ENCODE measurements at places on chromosomes 3 and 15. TPM values are rescaled to one million over a fixed set of nuclear protein-coding genes. Genes with fewer than 3 reads are reported as not detected.

ACSBG1 gene
- not detected for total RNA-seq

P2RY1 gene
- 0.02 TPM for total RNA-seq

BFSP2 gene
- not detected for total RNA-seq

ZMAT3 gene
- total RNA-seq, result 4.2 TPM

CHRM5 gene
- total RNA-seq, result not detected

LDHAL6B gene
- total RNA-seq, result not detected

HRH1 gene
- 13.9 TPM for total RNA-seq

SPG21 gene
- 93.2 TPM for total RNA-seq

DNA sequence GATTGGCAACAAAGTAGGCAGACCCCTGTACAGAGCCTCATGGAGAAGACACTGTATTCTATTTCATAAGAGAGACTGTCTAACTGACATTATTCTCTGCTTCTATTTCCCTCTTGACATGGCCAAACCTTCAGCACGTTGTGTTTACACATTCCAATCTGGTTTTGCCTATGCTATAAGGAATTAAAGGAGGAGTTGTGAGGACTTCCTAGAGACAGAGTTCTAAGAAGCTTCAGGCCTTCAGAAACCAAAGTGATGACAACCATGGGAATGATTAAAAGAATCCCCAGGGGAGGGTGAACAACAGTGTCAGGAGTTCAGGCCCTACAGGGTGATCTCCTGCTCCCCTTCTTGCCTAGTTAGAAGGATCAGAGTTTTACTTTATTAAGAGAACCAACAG lies 44.9 kb upstream of the CAPN7 start:
- DNase-seq, result no peak

GRCh38 chr3:100548053-100548452 lies 55.6 kb downstream of the TMEM45A start:
- no peak for DNase-seq

DNA sequence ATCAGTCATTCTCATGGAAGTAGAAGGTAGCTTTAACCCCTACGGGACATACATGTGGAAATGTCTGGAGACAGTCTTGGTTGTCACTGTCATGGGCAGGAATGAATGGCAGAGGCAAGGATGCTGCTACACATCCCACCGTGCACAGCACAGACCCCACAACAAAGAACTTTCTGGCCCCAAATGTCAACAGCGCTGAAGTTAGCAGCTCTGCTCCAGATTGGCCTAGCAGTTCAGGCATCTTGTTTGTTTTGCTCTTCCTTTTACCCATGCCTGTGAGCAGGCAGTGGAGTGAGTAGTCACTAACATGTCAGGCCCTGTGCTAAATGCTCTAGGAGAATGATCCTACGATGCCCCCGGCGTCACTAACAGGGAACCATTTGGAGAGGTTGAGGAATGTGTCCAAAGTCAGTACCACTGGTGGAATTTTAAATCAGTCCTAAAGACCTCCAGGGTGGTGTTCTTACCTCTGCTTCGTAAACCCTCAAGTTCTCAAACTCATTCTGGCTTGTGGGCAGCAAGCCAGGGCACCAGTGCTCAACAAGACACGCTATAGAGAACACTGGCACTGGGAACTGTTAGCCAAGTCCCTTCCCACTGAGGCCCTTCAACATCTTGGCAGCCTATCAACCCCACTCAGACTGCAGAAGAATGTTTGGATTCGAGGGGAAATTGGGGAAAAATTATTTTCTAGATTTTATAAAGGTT lies 142.2 kb downstream of the FOXP1 start:
- DNase-seq, result no peak

DNA sequence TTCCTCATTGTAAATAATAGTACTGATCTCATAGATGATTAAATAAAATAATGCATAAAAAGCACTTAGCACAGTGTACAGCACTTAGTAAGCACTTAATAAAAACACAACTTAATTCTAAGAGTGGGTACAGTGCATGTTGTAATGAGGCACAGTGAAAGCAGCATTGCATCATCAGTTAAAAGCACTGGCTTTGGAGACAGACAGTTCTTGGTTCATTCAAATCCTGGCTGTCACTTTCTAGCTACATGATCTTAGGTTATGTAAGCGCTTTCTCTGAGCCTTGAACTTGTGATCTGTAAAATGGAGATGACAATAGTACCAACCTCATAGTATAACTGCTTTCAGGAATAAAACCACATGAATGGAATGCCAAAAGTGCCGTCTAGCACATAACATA lies 151.5 kb downstream of the DPH6 start:
- DNase-seq, result no peak

- peak; percentile 66 for DNase-seq
Measured at GRCh38 chr3:11170052-11170770, 15.9 kb downstream of the HRH1 start.

DNA sequence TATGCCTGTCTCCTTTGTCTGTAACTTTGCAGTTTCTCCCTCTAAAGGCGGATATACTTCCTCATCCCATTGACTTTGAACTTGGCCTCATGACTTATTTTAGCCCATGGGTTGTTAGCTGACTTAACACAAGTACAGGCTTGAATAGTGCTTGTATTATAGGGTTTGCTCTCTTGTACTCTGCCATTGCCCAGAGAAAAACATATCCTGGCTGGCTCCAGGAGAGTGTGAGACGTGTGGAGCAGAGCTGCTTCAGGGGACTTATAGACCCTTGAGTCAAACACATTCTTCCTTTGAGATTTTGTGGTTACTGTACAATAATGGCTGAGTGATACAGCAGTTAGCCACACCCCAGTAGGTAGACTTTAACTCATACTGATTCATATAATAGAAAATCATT lies 124.0 kb downstream of the RAP2B start:
- DNase-seq, result no peak

DNA sequence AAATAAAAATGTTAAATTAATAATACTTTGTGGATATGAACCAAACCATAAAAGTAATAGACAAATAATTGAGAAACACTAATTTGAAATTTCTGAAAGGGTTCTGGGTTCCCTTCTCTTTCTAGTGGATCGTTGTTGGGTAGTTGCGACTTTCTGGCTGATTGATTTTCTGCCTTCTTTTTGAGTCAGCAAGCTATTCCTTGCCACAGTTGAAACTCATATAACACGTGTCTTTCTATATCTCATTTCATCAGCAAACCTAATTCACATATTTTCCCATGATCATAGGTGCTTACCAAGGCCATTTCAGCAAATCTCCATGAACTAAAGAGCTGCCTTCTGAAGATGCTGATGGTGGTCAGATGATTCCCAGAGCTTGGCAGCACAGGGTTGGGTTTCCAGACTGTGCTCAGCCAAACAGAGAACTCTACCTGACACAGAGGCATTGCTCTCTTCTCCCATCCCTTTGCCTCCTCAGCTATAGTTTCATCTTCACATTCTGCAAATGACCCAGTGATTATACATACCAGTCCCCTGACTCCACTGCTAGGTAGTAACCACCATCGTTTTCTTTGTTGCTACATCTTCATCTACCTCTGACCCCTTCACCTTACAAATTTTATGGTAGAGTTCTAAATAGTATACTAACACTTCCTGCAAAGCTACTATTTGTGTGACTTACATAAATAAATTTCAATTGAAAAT lies 383.9 kb upstream of the DPH6 start:
- DNase-seq, result no peak

- peak; percentile 35 for DNase-seq
Measured at GRCh38 chr3:49636883-49637609, 37.1 kb upstream of the APEH start.

- DNase-seq, result no peak
Measured at GRCh38 chr15:62626903-62627302, 415.6 kb upstream of the TPM1 start.

- no peak for DNase-seq
Measured at GRCh38 chr3:178184833-178185232, 351.4 kb upstream of the KCNMB2 start.

DNA sequence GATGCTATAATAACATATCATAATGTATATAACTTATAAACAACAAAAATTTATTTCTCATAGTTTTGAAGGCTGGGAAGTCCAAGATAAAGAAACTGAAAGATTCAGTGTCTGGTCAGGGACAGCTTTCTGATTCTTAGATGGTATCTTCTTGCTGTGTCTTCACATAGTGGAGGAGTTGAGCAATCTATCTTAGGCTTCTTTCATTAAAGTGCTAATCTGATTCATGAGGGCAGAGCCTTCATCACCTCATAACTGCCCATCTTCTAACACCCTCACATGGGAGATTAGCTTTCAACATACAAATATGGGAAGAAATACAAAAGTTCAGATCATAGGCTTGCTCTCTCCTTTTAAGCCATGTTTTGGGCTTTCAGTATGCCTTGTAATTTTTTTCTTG lies 774.8 kb upstream of the EPHA6 start:
- DNase-seq, result no peak

Data from M059J (cell line).